ENCODE measurements at places on chromosomes 7 and 10.

- no peak for DNase-seq
These were observed 19.3 kb downstream of the PON1 start for GRCh38 chr7:95304990-95305389.

GRCh38 chr10:27513451-27514191 is 9.5 kb downstream of the RAB18 start:
- DNase-seq = no peak

GRCh38 chr10:68107651-68108050 is 1.6 kb upstream of the MYPN start:
- no peak for DNase-seq

- DNase-seq = no peak
These were observed 27.8 kb upstream of the CDHR3 start for GRCh38 chr7:105935250-105935649.

DNA sequence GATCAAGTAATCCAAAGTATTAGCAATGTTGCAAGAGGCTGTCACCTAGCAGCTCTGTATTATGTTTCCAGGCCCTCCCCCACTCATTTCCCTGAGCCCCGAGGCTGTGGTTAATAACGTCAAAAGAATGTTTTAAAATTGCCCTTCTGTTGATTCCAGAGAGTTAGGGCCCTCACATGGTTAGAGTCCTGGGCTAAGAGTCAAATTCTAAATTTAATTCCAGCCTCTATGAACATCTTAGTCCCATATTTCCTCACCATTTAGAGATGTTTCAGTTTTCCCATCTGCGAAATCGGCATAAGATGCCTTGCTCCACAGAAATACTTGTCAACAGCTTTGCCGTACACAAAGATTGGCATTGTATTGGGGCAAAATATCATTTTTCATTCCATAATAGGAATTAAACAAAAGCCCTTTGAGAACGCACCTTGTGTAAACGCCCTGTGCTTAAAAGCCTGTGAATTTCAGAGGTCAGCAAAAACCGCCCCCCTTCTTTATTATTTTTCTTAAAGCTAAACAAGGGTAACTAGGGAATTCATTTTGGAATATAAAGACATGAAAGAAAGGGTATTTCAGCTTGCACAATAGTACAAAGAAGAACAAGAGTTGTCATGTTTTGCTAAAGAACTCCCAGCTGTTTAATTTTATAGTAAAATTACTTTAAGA is 135.8 kb downstream of the ARID5B start:
- DNase-seq = no peak

- DNase-seq = no peak
These were observed 48.3 kb downstream of the MICALL2 start for GRCh38 chr7:1410992-1411391.

- DNase-seq = no peak
These were observed 32.6 kb downstream of the LHPP start for GRCh38 chr10:124494046-124494807.

DNA sequence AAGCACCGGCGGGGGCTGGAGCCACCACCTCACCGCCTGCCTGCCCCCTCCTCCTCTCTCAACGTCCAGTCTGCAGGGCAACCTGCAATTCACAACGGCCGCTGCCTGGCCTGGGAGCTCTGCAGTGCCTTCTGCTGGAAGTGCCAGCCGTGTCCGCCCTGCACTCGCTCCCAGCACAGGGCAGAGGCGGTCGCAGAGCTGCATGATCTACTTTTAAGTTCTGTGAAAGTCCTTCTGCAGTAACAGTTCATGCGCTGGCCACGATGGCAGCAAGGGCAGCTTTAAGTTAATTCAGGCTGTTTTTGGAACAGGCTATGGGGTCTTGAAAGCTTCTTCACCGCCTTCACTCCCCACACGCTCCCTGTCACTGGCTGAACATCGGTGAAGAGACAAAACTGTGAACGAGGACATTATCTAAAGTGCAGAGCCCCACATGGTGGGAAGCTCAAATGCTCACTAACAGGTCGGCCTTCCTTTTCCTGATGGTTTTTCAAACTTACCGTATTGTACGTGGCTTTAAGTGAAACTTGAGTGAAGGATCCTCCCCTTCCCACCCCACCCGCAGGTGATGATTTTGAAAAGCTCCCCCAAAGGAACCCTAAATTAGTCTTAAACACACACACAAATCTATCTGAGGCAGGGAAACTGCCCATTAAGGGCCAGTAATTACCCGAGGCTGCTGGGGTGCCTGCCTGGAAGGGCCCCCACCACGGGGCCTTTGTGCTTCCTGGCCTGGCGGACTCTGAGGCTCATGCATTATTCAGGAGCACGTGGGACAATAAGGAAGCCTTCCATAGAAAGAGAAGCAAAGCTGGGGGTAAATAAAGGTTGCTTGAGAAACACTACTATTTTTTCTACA is 504.3 kb downstream of the DNAJB6 start:
- DNase-seq = no peak

- no peak for DNase-seq
These were observed 74.9 kb upstream of the STEAP1B start for GRCh38 chr7:22574754-22575520.

GRCh38 chr10:18008986-18009385 is 57.3 kb downstream of the SLC39A12 start:
- DNase-seq = no peak

- no peak for DNase-seq
These were observed 502.3 kb downstream of the TCERG1L start for GRCh38 chr10:130809181-130809580.

GRCh38 chr7:125857606-125858005 is 928.0 kb upstream of the POT1 start:
- no peak for DNase-seq
